ENCODE measurements at places on chromosomes 7 and 10. TPM values are rescaled to one million over a fixed set of nuclear protein-coding genes. Genes with fewer than 3 reads are reported as not detected.
A peak's percentile ranks its signal among the peaks of the same experiment; 100 is the strongest.

TMEM178B gene
- total RNA-seq: 0.34 TPM

MCM10 gene
- total RNA-seq: 1.0 TPM

GRCh38 chr7:128035712-128036111 is 4.5 kb upstream of the LRRC4 start:
- DNase-seq: no peak

GRCh38 chr10:13834581-13835286 is 248.0 kb downstream of the PRPF18 start:
- peak; percentile 69 for DNase-seq

GRCh38 chr10:23038172-23038571 is 57.2 kb upstream of the MSRB2 start:
- no peak for DNase-seq

GRCh38 chr7:30029696-30030095 is 1.5 kb downstream of the PLEKHA8 start:
- no peak for DNase-seq

DNA sequence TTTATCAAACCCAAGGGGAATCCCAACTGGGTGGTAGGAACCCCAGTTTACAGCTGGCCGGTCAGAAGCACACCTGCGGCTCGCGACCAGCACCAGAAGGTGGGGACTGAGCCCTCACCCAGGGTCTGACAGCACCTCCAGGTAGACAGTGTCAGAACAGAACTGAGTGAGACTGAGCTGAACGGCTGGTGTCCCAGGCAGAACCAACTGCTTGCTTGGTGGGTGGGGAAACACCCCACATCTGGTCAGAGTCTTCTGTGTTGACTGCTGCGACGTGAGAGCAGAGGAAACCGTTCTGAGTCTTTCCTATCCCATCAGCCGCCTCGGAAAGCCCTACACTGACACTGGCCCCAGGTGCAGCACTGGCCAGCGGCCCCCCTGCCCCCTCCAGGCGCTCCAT is 160.7 kb downstream of the MAD1L1 start:
- no peak for DNase-seq

DIP2C gene
- total RNA-seq: 6.7 TPM

DNA sequence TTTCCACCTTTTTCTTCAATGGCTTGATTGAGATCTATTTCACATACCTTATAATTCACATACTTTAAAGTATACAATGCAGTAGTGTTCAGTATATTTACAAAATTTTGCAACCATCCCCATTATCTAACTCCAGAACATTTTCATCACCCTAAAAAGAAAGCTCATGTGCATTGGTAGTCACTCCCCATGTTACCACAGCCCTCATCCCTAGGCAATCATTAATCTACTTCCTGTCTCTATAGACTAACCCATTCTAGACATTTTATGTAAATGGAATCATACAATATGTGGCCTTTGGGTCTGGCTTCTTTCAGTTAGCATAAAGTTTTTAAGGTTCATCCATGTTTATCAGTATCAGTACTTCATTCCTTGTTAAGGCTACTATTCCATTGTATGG is 214.2 kb downstream of the WDR11 start:
- DNase-seq: no peak

DNA sequence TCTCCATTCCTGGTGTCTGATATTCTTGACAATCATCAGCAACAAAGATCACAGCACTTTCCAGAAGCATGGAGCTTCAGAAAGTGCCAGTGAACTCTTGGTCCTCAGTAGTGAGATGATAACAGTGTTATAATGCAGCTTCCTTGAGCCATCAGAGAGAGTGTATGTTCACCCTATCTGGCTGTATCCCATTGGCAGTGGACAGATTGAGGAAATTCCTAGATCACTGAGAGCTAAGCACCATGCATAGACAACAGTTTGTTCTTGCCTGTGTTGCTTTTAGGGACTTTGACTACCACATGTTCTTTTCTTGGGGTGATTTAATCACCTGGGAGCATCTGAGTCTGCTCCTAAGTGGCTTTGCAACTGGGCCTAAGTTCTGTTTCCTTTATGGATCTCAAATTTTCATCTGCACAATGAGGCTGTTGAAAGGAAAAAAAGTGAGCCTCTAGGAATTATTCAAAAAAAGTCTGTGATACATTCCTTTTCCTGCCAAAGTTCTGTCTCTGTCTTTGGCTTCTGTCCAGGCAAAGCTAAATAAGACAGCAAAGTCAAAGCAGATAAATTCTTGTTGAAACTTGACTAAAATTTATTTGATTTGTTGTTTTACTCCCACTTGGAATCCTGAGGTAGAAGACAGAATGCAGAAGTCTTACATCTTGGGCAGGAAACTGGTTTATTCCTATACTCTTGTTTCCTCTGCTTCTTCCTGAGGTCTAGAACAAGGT is 14.5 kb upstream of the ZNF282 start:
- DNase-seq: no peak

- no peak for DNase-seq
Measured at GRCh38 chr7:157373493-157373892, 36.7 kb downstream of the DNAJB6 start.

LRRD1 gene
- not detected for total RNA-seq

VSIR gene
- 16.3 TPM for total RNA-seq

RRP12 gene
- total RNA-seq: 24.5 TPM

GRCh38 chr7:41027428-41028115 is 675.3 kb downstream of the INHBA start:
- DNase-seq: no peak

CYP3A5 gene
- 98.0 TPM for total RNA-seq

GRCh38 chr10:99869581-99870122 is 87.2 kb downstream of the ABCC2 start:
- no peak for DNase-seq

MYH16 gene
- total RNA-seq: not detected

DNA sequence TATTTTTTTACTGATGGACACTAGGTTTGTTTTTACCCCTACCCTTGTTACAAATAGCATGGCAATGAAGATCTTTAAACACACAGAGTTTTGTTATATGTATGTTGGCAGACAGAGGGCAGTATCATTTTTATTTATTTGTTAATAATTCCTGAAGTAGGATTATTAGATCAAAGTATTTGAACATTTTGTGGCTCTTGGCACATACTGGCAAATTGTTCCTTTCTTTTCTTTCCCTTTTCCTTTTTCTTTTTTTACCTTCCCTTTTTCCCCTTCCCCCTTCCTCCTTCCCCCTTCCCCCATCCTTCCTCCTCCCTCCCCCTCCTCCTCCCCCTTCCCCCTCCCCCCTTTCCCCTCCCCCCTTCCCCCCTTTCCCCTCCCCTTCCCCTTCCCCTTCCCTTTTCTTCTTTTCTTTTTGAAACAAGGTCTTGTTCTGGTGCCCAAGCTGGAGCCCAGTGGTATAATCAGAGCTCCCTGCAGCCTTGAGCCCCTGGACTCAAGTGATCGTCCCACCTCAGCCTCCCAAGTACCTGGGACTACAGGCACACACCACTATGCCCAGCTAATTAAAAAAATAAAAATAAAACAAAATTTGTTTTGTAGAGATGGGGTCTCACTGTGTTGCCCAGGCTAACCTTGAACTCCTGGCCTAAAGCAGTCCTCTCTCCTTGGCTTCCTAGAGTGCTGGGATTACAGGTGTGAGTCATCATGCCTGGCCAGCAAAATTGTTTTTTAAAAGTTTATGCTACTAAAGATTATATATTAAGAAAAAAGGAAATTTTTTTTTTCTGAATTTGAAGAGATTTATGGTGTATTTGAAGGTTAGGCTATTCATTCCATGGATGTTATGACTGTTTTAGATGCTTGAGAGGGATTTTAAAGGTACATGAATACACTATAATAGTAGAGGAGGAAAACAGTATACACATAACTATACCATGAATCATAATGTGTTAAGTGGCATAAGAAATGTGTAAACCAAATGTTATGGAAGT is 39.3 kb downstream of the SEPTIN7 start:
- peak; percentile 8 for DNase-seq

- no peak for DNase-seq
Measured at GRCh38 chr10:88280518-88280917, 302.6 kb downstream of the RNLS start.

DNA sequence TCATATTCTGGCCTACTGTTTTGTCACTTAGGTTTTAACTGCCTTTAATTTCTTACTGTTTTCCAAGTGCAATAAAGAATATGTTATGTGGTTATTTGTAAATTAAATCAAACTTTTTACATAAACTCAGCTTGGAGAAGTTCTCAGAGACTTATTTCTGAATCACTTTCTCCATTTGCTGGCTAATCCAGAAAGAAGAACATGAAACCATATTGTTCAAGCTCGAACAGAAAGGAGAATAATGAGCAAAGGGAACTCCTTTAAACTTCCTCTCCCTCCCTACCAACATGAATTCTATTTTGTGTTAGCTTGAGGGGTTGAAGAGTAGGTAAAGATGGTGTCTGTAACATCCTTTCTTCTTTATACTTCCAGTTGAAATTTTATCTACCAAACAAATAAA is 52.3 kb downstream of the SHTN1 start:
- no peak for DNase-seq

EFCAB10 gene
- not detected for total RNA-seq

PRKRIP1 gene
- 23.3 TPM for total RNA-seq

PON2 gene
- 97.1 TPM for total RNA-seq

ANXA7 gene
- total RNA-seq: 93.5 TPM

GRCh38 chr7:4030346-4030950 is 651.6 kb upstream of the FOXK1 start:
- no peak for DNase-seq

ABCF2 gene
- 25.3 TPM for total RNA-seq

STEAP1 gene
- 1.7 TPM for total RNA-seq

- DNase-seq: no peak
Measured at GRCh38 chr10:55630491-55631056, 730.5 kb downstream of the ZWINT start.

GNAT3 gene
- total RNA-seq: not detected

DNAJB9 gene
- 17.0 TPM for total RNA-seq

DNA sequence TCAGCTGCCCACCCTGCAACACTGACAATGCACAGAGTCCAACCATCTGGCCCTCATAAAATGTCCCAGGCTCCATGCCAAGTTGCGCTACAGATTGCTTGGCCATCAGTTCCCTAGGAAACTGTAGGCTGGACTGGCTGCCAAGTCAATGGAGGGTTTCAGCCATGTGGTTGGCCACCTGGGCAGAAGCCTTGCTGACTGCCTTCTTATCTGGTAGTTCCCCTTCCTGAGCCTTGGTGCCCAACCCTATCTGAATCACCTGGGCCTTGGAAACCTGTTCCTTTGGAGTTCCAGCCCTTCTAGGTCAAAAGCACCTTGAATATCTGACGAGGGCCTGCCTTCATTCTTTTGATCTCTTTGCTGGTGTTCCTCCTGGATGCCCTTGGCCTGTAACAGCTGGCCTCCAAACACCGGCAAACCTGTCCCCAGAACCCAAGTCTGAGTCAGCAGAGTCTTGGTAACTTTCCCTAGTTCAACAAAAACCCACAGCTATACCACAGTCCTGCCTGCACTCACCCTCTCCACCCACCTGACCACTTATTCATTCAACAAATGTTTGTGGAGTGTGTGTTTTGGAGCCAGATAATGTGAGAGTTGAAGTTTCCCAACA is 37.4 kb upstream of the KDM7A start:
- no peak for DNase-seq

- DNase-seq: no peak
Measured at GRCh38 chr10:128481152-128481840, 355.1 kb upstream of the MKI67 start.

DNA sequence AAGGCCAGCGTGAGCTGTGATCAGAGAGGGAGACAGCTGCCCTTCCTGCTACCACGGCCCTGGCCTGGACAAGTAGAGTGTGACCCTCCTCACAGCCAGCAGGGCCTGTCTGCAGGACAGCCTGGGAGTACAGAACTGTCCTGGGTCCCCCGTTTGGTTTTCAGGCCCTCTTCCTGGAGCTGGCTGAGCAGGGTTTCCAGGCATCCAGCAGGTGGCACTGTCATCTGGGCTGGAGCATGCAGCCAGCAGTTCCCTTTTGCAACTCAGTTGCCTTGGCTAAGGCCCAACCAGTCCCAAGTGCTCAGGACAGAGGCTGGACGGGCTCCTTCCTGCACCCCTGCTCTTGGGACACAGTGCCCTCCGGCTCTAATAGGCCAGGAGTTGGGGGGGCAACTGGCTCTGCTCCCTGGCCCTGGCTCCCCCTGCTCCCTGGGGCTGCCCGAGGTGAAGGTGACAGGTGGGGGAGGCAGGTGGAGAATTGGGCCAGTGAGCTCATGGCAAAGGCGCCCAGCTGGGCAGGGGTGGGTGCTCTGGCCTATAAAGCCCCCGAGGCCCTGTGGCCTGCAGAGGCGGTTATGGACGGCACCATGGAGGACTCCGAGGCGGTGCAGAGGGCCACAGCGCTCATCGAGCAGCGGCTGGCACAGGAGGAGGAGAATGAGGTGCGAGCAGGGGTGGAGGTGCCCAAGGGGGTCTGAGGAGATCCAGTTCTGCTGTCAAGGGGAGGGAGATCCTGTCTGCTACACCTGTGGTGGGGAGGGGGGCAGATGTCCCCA is at the start of gene ANKRD2:
TSS of gene ANKRD2 (plus strand) at position 566 of the 776 bp plus-strand sequence. CDS start at position 576, 10 bp downstream.
- DNase-seq: peak; percentile 86

DNA sequence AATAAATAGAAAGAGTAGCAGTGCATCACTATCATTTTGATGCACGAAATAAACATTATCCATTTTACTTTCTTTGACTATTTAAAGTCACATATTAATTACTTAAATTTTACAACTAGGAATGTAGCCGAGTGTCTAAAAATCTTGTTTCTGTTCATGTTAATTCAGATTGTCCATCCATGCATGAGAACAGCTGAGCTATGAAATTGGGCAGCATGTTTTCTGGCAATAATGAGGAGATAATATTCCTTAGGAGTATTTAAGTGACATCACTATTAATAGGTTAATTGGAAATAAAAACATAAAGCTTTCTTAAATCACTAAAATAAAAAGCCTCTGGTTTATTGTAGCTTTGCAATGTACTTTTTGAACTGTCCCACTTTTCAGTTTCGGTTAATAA is 293.8 kb downstream of the PHTF2 start:
- DNase-seq: no peak

All from suprapubic skin (tissue), 4 donors.